ENCODE measurements at places on chromosomes 6 and 20. TPM values are rescaled to one million over a fixed set of nuclear protein-coding genes. Genes with fewer than 3 reads are reported as not detected.

DNA sequence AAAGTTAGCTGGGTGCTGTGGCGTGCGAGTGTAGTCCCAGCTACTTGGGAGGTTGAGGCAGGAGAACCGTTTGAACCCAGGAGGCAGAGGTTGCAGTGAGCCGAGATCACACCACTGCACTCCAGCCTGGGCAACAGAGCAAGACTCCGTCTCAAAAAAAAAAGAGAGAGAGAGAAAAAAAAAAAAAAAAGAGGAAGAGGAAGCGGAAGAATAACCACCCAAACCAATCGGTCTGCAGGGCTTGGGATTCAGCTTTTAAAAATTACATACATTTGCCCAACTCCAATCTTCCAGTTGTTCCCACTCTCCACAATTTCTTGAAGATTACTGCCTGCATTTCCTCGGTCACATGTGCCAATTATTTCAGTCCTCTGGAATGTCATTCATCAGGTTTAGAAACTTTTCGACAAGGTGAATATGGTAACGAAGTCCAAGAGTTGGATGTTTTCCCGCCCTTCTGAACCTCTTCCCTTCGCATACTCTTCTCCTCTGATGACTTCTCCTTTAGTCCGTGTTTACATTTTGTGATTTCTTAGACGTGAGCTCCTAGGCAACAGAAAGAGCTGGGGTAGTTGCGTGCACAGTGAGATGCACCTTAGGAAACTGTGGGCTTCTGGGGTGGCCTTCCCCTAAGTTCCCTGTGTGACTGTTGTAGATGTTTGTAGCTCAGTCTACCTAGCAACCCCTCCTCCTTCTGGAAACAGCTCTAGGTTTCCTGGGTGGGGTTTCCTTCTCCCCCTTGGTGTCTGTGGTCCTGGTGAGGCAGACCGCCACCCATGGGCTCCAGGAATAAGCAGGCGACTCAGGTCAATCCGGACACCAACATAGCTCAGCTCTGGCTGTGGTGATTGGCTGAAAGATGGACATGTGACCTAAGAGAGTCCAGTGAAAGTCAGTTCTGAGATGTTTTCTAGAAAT, 63.0 kb upstream of the NCOA3 start:
- no peak overlapping the region for H3K4me3 ChIP-seq
- DNase-seq = no peak
- no peaks in the 10 kb centered on the region for H3K4me1 ChIP-seq
- H3K36me3 ChIP-seq = no peaks in the 10 kb centered on the region

DNA sequence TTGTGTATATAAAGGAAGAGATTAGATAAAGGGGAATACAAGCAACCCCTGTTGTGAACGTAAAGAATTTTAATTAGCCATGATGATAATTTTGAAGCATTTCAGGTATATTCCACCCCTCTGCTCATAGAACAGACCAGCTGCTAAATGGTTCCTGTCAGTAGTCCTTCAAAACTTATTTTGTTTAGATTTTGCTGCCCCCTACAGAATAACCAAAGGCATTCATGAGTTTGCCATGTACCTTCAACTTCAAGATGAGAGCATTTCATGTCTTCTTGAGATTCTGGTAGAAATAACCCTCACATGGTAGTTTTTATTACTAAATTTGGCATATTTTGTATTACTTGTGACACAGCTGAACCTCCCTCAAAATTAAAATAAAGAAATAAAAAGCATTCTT, 1586.7 kb downstream of the HACE1 start:
- H3K27me3 ChIP-seq = no peaks in the 10 kb centered on the region
- no peaks in the 10 kb centered on the region for H3K4me1 ChIP-seq
- no peaks in the 10 kb centered on the region for H3K36me3 ChIP-seq
- DNase-seq = no peak

DNA sequence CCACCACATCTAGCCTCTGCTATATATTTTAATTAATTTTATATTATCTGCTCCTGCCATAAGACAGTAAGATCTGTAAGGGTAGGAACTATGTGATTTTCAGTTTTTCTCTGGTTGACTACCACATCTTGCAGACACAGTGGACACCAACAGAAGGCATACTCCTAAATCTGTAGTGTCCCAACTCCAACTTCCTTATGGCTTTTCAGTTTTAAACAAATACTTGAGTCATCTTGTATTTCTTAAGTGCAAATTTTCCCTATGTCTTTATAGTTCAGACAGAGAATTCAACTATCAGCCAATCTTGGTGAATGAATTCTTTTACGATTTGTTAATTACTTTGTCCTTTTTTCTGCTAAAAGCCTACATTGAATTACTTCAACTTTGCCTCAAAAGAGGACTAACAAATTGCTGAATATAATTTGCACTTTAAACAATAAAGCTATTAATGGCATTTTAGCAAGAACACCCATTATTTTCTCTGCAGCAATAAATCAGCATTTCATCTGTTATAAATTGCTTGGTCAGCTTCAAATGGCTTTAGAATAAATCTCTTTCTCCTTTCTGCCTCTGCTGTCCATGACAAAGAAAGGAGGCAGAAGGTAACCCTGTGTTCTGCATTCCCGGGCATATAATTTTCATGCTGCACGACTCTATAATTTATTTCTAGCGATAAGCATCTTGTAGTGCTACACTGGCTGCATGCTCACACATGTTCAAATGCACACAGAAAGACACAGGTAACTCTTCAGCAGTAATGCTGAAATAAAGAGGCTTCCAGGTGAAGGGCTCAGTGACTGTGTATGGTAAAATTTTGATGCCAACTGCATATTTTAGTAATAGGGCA, 144.8 kb downstream of the BACH2 start:
- no peaks in the 10 kb centered on the region for H3K36me3 ChIP-seq
- no peak overlapping the region for H3K27ac ChIP-seq
- no peaks in the 10 kb centered on the region for H3K4me1 ChIP-seq
- DNase-seq = no peak
- no peak overlapping the region for H3K4me3 ChIP-seq
- no peaks in the 10 kb centered on the region for H3K27me3 ChIP-seq

DNA sequence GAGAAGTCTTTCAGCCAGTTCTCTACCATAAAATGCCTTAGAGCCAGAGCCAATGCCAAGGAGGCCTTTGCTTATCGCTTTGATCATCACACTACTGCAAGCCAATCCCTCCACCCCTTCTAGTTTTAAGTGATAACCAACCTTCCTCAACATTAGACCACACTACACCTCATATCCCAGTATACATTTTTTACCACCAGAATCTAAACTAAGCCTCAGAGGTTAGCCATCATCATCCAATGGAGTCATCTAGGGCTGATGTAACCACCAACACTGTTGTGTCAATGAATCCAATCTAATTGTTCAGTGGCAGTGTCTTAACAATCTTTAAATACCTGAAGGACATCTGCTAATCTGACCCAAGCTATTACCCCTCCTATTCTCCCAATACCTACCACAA, 6.4 kb downstream of the ZUP1 start:
- no peaks in the 10 kb centered on the region for H3K27me3 ChIP-seq
- no peak for DNase-seq
- H3K4me1 ChIP-seq = peaks cover 25% of the 10 kb centered on the region
- no peak overlapping the region for H3K4me3 ChIP-seq
- peaks cover 21% of the 10 kb centered on the region for H3K36me3 ChIP-seq

DNA sequence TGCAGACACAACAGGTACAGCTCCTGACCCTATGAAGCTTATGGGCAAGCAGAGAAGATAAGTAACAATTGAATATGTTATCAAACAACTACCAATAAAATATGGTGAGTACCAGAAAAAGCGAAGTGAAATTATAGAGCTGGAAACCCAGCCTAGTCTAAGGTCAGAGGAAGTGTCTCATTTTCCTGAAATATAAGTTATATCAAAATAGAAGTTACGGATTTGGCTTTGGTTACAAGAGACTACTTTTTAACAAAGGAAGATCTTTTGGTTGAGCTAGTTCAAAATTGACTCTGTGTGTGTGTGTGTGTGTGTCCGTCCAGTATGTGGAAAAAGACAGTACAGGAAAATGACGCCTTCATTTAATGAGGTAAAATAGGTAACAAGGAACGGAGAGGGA, 8.9 kb downstream of the STX11 start:
- peak overlapping the region; percentile 2 for H3K4me3 ChIP-seq
- H3K27me3 ChIP-seq = no peaks in the 10 kb centered on the region
- no peak overlapping the region for H3K27ac ChIP-seq
- no peak for DNase-seq
- peaks cover 35% of the 10 kb centered on the region for H3K4me1 ChIP-seq

- no peak for DNase-seq
- no peak overlapping the region for H3K4me3 ChIP-seq
- H3K27me3 ChIP-seq = no peaks in the 10 kb centered on the region
- H3K27ac ChIP-seq = no peak overlapping the region
- peaks cover 3% of the 10 kb centered on the region for H3K36me3 ChIP-seq
- H3K4me1 ChIP-seq = peaks cover 10% of the 10 kb centered on the region
These were observed 10.9 kb upstream of the OSER1 start for GRCh38 chr20:44221368-44221954.

Gene SERAC1
- total RNA-seq = 5.0 TPM
